ENCODE measurements at places on chromosomes 5 and 9.
A peak's percentile ranks its signal among the peaks of the same experiment; 100 is the strongest.

- DNase-seq: no peak
Measured at GRCh38 chr5:154523104-154523503, 45.1 kb upstream of the HAND1 start.

DNA sequence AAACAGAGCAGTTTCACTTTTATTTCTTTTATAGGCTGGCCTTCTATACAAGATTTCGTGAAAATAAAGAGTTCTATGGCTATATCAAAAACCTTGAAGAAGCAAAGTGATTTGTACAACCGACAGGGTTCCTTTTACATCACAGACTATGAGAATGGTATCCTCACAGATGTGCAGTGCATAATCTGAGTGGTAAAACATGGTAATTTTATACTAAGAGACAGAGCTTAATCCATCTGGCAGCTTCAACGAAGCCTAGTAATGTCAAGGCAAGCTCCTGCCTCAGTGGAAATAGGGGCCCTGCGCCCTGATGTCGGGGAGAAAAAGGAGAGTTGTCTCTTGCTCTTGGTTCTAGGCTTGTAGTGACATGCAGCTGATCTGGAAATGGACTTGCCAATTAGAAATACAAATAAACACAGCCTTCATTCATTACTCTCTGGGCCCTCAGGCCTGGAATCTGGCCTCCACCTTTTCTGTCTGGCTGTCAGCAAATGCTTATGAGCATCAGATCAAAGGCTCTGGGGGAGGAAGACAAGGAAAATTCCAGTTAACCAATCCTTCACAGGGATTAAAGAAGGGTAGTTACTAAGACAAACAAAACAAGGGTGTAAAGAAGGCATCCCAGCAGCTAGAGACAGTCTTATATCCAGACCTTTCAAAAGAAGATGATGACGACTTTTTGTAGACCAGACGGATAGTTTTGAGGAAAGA lies 33.6 kb upstream of the TRIM32 start:
- no peak for DNase-seq

GRCh38 chr5:155472780-155473179 lies 459.2 kb downstream of the KIF4B start:
- DNase-seq: no peak

GRCh38 chr5:138339091-138339456 lies 1.0 kb downstream of the FAM53C start:
- no peak for DNase-seq

GRCh38 chr9:69171049-69171448 lies 3.0 kb upstream of the TJP2 start:
- no peak for DNase-seq

DNA sequence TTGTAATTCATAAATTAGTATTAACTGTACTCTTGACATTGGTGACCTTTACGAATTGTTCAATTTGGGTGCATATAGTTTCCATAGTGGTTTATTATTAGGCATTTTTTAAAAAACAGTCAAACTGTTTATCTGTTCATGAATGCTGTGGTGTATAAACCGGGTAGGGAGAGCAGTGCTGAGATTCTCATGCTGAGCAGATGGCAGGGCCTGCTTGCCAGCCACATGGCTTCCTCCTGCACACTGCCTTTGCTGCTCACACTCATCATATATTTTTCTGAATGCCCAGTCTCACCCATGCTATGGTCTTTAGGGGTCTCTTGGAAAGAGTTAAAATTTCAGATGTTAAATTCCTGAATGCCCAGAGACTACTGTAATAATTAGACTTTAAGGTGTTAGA lies 40.8 kb downstream of the NNT start:
- DNase-seq: no peak

- DNase-seq: no peak
Measured at GRCh38 chr9:16012621-16013020, 459.8 kb downstream of the CCDC171 start.

DNA sequence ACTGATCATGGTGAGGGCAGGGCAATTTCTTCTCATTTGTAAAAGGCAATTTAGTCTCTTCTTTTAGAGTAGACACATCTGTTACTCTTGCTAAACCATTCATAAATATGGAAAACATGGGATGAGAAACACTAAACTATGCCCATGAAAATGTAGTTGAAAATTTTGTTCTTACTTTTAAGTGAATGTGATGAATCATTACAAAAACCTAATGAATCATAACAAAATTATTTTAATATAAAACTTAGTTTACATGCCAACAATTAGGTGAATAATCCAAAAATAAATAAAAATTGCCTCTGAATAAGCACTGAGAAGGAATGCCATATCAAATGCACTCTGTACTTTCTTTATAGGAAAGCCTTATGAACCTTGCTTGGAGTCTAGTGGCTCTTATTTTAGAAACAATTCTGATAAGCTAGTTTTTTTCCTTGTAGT lies 297.7 kb upstream of the EFNA5 start:
- DNase-seq: no peak

- peak; percentile 26 for DNase-seq
Measured at GRCh38 chr5:172007175-172008110, 1.0 kb upstream of the FBXW11 start.

DNA sequence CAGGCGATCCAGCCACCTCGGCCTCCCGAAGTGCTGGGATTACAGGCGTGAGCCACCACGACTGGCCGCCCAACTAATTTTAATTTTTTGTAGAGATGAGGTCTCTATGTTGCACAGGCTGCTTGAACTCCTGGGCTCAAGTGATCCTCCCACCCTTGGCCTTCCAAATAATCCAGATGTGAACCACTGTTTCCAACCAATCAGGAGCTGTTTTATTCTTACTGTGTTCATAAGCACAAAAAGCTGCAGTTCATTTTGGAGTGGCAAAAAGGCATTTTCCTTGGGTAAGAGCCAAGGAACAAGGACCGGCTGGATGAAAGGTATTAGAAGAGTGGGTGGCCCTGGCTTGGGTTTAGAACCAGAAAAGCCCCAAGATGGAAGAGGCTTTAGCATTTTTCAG lies 5.2 kb upstream of the SLC27A4 start:
- DNase-seq: no peak

DNA sequence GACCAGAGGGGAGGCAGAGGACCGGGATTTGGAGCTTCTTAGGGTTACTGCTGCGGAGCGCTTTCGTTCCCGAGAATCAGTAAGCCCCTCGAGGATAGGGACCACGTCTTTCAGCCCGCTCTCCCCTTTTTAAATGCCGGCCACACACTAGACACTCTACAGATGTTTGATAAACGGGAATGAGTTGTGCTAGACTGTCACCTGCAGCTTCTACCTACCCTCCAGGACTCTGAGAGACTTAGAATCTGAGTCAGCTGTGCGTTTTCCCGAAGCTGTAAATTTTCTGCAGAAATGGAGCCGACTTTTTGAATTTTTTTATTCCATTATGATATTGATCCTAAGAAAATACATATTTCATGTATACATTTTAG lies 670 bp downstream of the CCDC171 start:
- DNase-seq: peak; percentile 84

DNA sequence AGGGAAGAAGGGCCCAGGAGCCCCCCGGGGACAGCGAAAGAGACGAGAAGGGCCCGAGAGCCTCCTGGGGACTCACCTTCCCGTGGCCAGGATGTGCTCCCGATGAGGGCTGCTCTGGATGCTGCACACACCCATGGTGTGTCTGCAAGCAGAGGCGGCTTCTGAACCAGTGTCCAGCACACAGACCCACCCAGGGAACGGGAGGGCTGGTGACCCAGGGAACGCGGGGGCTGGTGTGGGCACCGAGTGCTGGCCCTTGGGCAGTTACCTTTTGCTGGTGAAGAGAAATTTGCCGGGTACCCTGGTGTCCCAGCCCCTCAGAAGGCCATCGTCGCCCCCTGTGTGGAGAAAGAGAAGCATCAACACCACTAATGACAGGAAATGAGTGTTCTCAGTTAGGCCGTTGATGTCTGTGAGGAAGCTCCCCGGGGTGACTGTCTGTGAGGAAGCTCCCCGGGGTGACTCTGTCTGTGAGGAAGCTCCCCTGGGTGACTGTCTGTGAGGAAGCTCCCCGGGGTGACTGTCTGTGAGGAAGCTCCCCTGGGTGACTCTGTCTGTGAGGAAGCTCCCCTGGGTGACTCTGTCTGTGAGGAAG lies 13.2 kb downstream of the MRPL41 start:
- DNase-seq: no peak

- no peak for DNase-seq
Measured at GRCh38 chr5:9089893-9090292, 456.0 kb downstream of the SEMA5A start.

DNA sequence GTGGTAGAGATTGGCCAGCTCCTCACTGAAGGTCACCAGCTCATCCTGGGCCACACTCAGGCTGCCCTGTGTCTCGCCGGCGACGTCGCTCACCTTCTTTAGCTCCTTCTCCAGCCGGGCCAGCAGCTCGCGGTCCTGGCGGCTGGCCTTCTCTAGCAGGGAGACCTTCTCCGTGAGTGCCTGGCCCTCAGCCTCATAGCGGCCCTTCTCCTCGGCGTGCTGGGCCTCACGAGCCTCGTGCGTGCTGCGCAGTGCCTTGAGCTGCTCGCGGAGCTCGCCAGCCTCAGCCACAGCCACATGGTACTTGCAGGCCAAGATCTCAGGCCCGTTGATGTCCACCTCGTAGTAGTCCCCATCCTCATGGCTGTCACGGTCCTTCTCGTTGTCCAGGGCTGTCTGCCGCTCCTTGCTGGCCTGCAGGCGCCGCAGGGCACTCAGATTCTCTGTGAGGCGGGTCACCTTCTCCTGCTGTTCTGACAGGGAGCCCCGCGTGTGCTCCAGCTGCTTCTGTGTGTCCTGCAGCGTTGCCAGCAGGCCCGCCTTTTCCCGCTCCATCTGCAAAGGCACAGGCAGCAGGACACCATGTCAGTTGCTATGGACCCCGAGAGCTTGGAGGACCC lies 45.5 kb downstream of the BICD2 start:
- no peak for DNase-seq

GRCh38 chr9:134942011-134942787 lies 24.5 kb upstream of the FCN1 start:
- no peak for DNase-seq

- DNase-seq: no peak
Measured at GRCh38 chr5:72206160-72206559, 98.9 kb downstream of the MAP1B start.

DNA sequence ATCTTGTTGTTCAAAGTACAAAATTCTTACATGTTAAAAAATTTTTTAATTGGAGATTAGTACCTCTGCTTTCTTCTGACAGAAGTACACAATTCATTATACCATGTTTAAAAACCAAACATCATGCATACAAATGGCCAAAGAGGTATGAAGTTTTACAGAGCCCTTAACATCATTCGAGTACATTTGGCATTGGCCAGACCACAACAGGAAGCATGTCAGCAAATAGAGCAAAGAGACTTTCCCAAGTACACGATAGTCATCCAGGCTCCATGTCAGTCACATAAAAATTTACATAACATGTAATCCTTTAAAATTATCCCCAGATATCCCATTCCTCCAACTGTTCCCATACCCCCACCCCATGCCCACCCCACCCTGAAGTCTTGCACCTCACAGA lies 22.5 kb downstream of the HMGCS1 start:
- DNase-seq: no peak

DNA sequence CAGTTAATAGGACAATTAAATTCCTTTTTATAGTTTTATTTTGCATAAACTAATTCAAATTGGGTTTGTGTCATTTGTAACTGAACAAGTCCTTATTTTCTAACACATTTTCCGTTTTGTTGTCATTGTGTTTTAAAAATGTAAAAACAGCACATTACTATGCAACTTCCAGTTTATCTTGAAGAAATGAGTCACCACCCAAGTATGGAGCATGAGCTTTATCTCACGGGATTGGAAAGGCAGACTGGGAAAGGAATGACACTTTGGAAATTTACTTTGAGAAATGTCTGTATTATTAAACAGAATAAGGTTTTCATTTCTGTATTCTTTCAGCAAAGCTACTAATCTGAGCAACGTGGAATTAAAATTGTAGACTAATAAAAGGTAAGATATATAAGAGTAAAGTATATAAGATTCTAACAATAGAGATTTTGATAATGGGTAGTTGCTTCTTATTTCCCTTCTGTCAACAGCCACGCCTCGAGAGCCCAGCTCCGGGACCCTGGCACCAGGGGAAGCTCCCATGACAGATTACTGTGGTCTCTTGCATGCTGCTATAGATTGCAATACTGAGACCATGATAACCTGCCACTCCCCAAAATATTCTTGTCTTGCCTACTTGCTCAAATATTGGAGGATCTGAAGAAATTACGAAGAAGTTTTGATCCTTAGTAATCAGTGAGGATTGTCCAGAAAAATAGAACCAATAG lies 433.1 kb downstream of the CHSY3 start:
- no peak for DNase-seq
